ENCODE measurements at places on chromosomes 4 and X.

DNA sequence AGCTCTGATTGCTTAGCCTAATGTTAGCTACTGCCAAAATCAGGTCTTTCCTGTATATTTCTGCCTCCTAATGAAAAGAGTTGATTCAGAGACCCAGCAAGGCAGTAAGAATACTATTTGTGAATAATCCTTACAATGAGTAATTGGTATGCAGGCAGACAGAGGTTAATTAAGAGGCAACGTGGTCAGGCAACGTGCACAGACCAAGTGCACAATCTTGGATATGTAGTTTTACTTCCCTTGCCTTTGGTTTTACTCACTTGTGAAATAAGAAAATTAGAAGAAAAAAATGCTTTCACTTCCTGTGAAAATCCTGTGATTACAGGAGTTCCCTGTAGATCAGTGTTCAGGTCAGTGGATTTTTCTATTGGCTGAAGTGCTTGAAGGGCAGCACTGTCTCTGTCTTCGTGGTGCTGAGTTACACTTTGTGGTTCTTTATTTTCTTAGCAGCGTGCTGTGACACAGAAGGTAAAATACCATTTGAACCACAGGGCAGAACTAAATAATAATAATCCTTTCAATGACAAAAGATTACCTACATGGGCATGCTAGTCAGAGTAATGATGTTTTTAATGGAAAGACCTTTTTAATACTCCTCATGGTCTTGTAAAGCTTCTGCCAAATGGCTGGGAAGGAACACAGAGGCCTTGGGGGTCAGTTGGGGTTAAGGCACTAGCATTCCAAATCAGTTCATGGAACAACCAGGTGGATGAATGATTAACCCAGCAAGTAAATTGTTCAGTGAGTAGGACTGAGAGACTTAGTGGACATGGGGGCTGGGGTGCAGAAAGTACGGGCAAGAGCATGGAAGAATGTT is 430.9 kb downstream of the MAPK10 start:
- ATAC-seq, result no peak

DNA sequence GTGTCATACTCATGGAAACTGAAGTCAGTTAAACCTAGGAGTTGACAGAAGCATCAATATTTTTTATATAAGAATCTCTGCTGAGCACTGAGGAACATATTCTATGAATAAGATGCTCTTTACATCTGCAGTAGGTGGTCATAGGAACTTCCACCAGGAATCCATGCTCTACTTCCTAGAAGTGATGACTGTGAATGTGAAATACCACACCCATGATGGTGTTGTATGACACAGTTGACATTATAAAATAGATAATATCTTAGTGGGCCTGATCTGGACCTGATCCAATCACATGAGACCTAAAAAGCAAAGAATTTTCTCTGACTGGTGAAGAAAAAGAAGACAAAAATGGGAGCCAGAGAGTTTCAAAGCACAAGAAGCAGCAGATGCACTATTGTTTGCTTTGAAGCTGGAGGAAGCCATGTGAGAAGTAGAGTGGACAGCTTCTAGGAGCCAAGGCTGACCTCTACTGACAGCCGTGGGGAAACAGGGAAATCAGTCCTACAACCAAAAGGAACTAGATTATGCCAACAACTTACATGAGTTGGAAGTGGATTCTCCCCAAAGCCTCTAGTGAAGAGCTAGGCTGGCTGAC is 68.6 kb upstream of the HS3ST1 start:
- no peak for ATAC-seq

DNA sequence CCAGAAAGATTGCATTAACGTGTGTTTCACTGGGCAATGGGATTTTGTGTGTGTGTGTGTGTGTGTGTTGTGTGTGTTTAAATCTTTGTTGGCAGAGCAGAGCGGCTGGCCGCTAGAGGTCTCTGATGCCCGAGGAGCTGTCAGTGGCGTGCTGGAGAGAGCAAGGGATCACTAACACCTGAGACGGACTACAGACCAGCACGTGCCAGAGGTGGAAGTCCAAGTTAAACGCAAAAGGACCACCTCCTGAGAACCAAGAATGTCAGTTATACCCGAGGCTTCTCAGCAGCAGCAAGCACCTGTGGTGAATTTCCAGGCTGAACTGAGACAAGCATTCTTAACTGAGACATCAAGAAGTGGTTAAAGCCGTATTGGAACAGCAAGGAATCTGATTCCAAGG is 9.0 kb upstream of the SLC25A14 start:
- ATAC-seq, result peak; percentile 46

GRCh38 chrX:13059637-13060499 is 15.4 kb upstream of the FAM9C start:
- ATAC-seq, result peak; percentile 34

- ATAC-seq, result no peak
Observed at GRCh38 chrX:12210196-12210815, 72.0 kb downstream of the FRMPD4 start.

GRCh38 chr4:101158134-101158482 is 189.2 kb downstream of the PPP3CA start:
- ATAC-seq, result no peak

GRCh38 chrX:10017872-10018271 is 50.7 kb downstream of the CLDN34 start:
- ATAC-seq, result no peak

- ATAC-seq, result no peak
Observed at GRCh38 chr4:155837203-155837796, 28.8 kb downstream of the ASIC5 start.

- ATAC-seq, result no peak
Observed at GRCh38 chrX:134847133-134847532, 143.7 kb upstream of the SMIM10 start.

DNA sequence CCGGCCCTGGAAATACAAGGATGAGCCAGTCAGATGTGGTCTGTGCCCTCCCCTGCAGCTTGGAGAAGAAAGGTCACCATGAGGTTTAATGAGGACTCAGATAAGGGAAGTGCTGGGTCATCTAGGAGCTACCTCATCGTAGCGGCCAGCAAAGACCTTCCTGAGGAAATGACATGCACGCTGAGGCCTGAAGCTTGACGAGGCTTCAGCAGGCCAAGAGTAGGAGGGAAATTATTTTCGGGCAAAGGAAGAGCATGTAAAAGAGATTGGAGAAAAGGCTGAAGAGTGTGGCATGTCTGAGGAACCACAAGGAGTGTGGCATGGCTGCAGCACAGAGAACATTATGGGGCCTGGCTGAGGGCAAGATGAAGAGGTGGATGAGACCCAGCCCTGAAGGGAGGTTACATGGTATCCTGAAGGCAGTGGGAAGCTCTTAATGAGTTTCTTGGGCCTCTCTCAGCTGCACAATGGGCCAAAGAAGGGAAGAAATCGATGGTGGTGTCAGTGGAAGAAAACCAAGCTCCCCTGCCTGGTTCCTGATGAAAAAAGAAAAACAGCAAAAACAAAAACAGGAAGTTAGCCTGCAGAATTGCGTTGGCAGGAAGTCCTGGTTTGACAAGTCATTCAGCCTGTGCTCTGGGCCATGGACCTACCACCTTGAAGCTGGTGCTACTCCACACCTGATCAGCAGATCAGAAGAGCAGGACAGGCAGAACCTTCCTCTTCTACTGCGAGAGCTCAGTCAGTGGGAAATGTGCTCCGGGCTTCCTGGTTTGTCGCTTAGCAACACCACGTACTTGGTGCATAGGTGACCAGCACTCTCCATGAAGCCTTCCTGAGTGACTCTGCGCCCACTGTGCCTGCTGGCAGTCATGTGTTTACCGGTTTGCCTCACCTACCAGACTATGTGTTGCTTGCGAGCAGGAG is 134.5 kb upstream of the KLF3 start:
- peak; percentile 97 for ATAC-seq

GRCh38 chr4:64340218-64341110 is 68.8 kb downstream of the TECRL start:
- ATAC-seq, result no peak

- no peak for ATAC-seq
Observed at GRCh38 chrX:43699475-43699874, 43.4 kb downstream of the MAOA start.

DNA sequence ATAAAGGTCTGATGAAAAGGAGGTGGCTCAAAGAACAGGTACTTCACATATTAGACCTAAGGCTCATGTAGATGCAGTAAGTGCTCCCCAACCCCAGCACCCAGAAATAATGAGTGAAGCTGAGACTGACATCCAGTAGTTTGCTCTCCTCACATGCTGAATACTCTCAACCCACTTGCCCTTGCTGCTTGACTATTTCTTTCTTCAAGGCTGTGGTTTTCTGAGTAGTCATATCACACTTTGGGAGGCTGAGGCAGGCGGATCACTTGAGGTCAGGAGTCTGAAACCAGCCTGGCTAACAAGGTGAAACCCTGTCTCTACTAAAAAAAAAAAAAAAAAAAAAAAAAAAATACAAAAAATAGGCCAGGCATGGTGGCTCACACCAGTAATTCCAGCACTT is 51.5 kb upstream of the PRPS1 start:
- peak; percentile 82 for ATAC-seq

- no peak for ATAC-seq
Observed at GRCh38 chr4:62531264-62531663, 1331.1 kb downstream of the ADGRL3 start.

- no peak for ATAC-seq
Observed at GRCh38 chr4:44196796-44197195, 251.8 kb downstream of the KCTD8 start.

- ATAC-seq, result no peak
Observed at GRCh38 chr4:174284487-174284886, 776 bp downstream of the CEP44 start.

DNA sequence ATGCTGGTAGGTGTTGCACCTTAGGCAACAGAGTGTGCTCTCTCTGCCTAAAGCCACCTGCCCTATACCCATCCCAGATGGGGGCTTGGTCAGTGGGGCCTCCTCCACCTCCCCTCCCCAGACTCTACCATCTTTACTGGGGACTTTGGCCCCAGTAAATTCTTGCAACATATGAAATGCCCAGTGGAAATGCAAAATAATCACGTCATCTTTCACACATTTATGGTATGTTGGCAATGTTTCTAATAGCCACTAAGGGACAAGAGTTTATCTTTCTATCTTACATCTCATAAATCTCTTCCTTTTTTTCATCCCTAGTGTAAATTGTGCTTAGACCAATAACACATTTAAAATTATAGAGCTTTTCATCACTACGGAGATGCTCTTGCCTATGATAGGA is 103.0 kb upstream of the MAML3 start:
- ATAC-seq, result no peak

- no peak for ATAC-seq
Observed at GRCh38 chrX:68648960-68649359, 1.5 kb downstream of the STARD8 start.

DNA sequence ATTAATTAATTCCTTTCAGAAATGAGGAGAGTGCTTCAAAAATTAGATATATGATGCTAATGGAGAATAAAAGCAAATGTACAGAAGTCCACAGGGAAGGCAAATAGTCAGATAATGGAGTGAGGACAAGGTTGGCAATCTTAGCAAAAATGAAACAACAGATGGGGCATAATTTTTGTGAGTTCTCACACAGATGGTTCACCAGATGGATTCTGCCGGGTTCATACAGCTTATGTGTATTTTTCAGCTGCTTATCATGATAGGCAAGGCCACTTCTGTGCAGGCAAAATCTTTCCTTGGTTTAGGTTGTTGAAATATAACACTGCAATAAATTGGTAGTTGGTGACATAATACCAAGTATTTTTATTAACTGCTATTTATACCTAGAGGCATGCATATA is 1539.0 kb upstream of the IGFBP7 start:
- ATAC-seq, result no peak

DNA sequence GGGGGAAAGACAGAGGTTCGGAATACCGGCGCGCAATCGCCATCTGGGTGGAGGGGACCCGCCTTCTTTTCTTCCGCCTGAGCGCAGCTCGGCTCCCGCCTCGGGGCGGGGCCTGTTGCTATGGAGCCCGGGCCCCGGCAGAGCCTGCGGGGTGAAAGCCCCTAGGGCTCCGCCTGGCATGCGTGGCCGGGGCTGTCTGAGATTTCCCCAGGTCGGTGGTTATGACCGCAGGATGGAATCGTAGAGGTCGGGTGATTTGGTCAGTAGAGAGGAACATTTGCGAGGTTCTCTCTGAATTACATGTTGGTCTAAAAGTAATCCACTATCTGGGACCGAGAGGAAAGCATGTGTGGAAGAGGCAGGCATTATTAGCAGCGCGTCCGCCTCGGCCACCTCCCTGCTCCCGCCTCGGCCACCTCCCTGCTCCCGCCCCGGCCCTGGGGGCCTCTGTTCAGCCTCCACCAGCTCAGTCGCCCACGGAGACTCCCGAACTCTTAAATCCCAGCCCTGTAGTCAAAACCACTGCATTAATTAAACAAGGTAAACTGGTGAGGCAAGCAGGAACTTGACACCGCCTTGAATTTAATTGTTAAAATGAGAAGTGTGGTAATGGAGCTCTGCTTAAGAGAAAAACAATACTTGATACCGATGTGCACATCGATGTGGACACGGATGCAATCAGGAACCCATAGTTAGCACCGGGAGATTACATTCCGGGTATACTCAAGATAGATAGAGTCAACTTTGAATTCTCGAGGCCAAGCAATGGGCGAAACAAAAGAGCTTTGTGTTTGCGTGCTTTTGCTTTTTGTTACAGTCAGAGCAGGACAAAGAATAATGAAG is 45.2 kb downstream of the TRIM2 start:
- peak; percentile 97 for ATAC-seq

DNA sequence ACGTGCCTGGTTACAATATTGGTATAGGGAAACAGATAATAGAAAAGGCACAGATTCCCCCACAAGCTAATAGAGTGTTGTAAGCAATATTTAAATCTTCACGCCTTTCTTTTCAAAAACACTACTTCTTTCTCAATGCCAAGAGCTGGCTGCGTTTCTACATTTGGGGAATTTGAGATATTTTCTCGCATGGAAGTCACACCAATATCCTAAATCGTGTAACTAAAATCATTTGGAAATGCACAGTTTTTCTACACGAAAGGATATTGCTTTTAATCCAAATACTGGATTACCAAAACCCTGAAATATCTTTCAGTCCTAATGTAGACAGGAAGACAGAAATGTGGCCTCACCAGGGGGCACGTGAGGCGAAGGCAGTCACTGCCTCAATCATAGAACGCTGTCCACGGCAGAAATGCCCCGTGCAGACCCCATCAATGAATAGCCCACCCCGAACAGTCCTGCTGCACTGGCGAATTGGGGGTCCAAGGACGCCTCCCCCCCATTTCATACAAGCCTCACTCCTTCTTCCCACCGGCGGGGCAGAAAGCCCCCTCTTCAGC is 106.6 kb downstream of the NSUN7 start:
- no peak for ATAC-seq

- ATAC-seq, result no peak
Observed at GRCh38 chrX:15853586-15854079, 980 bp downstream of the AP1S2 start.

DNA sequence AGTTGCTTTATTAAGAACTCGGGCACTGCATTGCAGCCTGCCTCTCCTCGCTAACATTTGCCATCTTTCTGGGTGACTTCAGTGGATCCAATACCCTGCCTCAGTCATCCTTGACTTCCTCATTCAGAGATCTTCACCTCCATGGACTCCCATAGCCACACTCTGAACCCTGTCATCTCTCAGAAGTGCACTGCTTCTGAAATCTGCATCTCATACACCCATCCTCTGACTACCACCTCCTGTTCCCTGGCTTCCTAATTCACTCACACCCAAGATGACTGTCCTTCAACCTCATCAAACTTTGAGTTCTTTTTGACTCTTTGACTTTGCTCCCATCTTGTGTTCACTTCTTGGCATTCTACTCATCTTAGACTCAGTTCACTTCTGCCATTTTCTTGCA is 25.3 kb upstream of the CYBB start:
- ATAC-seq, result peak; percentile 90

Measured in activated T-helper 17 cell treated with anti-CD3 and anti-CD28 coated beads, Interleukin-2, amount 50 U/mL, for 72 hours (primary cell).